ENCODE measurements at places on chromosomes 3 and 15.

- DNase-seq, result no peak
Measured at GRCh38 chr3:13370055-13370454, 50.1 kb downstream of the NUP210 start.

DNA sequence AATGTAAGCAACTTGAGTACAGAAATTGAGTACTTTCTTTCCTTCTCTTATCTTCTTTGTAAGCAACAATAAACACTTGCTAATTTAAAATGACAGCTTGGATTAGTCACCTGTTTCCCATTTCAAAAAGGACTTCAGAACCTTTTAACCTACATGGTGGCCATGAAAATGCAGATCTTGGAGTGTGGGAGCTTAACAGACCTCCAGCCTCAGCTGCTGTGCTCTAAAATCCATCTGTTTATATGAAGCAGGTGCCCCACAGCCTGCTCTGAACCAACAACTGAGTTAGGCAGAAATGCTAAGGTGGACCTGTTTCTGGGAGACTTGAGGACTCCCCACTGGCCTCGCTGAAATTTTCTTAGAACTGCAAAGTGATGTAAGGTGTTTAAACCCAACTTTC lies 91.1 kb upstream of the TNIK start:
- DNase-seq, result no peak

DNA sequence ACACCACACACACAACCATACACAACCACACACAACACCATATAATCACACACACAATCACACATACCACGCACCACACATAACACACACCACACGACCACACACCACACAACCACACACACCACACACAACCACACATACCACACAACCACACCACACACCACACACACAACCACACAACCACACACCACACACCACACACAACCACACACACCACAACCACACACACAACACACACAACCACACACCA lies 24.2 kb downstream of the CPN2 start:
- DNase-seq, result no peak

GRCh38 chr3:2567451-2567850 lies 468.8 kb downstream of the CNTN4 start:
- no peak for DNase-seq

GRCh38 chr3:195086341-195086740 lies 184.6 kb downstream of the XXYLT1 start:
- no peak for DNase-seq

DNA sequence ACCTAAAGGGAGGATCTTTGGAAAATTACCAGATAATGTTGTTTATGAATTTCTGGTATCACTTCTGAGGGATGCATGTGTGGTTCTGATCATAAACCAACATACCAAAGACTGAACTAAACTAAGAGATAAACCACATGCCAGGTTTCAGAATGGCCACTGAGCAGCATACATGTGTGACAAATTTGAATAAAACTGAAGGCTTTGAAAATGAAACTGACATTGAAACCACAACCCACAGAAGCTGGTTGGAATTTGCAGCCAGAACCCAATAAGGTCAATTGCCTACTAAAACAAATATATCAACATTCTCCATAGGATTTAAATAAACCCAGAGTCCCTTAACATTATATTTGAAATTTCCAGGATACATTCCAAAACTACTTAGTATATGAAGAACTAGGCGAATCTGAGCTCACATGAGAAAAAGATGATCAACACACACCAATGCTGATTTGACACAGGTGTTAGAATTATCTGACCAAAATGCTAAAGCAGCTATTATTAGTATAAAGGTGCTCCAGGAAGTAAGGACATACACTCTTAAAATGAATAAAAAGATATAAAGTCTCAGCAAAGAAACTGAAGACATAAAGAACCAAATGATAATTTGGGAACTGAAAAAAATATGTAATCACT lies 125.0 kb downstream of the ZNF280D start:
- no peak for DNase-seq

DNA sequence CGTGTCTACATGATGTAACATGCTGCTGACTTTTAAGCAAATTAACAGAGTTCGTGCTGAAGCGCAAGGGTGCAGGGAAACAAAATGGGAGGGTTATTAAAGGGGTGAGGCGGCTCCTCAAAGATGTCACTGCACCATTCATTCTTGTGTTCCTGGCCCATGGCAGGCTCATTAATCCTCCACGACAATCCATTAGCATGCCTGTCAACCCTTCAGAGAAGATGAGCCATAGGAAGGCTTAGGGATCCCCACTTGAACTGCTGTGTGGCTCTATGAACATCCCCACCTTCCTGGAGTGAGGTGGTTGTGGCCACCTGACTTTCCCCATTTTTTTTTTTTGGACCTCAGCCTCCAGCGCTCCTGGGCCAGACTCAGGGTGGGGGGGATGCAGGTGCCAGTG lies 45.8 kb downstream of the IGF1R start:
- no peak for DNase-seq

- DNase-seq, result no peak
Measured at GRCh38 chr3:133038731-133039375, 662 bp downstream of the TMEM108 start.

DNA sequence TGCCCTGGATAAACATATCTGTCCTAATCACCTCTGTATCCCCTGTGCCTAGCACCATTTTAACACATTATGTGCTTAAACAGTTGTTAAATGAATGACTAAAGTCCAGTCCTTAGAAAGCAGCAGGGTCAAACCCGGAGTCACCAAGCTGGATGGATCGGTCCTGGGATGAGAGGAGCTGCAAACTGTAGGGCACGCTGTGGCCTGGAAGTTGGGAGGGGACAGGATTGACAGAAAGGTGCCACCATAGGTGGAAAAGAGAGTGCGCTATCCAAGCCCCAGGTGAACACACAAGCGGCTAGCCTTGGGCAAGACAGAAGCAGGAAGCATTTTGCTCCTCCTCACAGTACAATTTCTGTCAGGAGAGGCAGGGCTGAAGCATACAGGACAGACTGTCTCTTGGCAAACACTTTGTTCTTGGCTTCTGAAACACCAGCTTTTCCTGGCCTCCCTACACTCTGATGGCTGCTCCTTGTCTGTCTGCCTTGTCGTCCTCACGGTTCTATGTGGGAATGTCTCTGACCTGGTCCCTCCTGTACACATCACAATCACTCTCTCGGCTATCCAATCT lies 48.4 kb upstream of the KY start:
- no peak for DNase-seq

- no peak for DNase-seq
Measured at GRCh38 chr3:155766206-155766605, 21.3 kb upstream of the PLCH1 start.

DNA sequence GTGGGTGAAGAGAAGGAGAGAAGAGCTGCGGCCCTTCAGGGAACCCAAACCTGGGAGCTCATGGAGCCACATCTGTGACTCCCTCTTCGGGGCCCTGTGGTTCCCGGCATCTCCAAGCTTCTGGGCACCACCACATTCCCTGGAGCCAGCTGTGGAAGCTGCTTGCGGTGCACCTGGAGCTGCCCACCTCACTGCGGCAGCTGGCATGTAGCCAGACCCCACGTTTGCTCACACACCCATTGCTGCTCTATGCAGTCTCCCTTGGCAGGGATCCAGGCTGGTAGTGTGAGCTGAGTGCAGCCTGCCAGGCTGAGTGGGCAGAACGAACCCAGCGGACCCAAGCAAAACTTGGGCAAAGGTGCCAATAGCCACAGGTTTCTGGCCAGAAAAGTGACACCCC lies 16.8 kb upstream of the PLA2G4E start:
- DNase-seq, result no peak
